ENCODE measurements at places on chromosomes 1 and 21.

DNA sequence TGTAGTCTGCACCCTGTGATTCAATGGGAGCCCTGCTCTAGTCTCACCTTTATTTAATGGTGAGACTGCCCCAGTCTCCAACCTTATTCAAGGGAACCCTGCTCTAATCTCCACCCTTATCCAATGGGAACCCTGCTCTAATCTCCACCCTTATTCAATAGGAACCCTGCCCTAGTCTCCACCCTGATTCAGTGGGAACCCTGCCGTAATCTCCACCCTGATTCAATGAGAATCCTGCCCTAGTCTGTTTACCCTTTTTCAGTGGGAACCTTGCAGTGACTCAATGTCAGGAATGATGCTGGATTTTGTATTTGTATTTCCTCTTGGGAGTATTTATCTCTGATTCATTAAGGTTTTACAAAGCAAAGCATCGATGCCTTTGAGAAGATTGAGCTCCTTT, 39.5 kb downstream of the TRPM2 start:
- DNase-seq, result no peak

DNA sequence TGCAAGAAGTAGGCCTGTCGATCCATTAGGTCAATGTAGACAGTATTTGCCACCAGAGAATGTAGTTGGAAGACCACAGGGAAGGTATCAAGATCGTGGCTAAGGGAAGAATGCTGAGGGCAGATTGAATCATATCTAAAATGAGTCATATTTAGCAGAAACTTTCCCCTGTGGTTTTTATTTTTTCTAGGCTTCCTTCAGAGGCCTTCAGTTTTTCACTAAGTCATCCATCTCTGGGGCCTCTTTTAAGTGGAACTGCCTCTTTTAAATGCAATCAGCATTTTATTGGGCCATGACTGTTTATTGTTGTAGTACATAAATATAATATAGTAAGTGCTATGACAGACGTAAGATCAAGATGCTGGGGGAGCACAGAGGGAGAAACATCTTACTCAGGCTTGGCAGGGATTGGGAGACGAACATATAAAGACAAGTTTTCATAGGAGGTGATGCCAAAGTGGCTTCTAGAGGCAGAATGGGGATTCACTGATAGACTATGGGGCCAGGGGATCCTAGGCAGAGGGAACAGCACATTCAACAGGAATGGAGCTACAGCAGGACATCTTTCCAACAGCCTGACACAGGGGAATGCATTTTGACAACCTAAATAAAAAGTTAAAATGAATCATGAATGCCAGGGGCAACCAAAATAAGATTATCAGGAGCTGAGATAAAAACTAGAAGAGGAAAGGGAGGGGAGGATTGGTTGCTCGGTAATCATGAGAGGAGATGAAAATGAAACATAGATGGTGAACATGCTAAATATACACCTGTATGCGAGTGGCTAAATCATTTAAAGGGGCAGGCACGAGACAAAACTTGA, 20.1 kb downstream of the UBE2U start:
- no peak for DNase-seq

- peak; percentile 77 for DNase-seq
Observed at GRCh38 chr1:183609313-183609712, 19.1 kb upstream of the NCF2 start.

DNA sequence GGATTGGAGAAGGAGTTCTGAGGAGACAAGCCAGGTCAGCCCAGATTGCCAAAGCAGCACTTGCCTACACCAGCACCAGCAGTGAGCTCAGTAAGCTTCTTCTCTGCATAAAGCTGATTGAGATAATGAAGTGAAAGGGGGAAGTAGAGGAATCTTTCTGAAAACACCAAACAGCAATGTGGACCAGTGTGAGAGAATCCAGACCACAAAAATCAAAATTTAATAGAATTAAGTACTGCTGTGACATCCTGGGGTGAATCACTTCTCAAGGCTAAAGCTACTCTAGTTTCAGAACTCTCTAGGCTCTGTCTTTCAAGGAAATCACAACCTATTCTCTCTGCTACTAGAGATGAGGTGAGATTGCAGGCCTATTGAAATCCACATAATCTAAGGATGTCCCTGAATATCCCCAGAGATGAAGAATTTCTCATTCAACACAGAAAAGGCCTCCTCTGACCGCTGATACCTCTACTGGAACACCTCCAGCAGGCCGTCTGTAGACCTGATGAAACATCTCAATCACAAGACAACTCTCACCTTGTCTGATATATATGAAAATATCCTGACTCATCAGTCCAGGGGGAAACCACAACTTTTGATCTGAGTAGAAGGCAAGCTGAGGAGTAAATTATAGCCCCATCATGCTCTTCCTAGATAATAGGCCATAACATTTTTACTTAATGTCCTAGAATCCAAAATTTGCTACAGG, at the start of gene FCRL4:
Gene FCRL4 (minus strand): TSS at position 127 of the 709 bp plus-strand sequence. CDS start 141 bp downstream, outside the sequence.
- no peak for DNase-seq

- DNase-seq, result no peak
Observed at GRCh38 chr21:22363504-22363903, 1365.3 kb downstream of the NCAM2 start.

DNA sequence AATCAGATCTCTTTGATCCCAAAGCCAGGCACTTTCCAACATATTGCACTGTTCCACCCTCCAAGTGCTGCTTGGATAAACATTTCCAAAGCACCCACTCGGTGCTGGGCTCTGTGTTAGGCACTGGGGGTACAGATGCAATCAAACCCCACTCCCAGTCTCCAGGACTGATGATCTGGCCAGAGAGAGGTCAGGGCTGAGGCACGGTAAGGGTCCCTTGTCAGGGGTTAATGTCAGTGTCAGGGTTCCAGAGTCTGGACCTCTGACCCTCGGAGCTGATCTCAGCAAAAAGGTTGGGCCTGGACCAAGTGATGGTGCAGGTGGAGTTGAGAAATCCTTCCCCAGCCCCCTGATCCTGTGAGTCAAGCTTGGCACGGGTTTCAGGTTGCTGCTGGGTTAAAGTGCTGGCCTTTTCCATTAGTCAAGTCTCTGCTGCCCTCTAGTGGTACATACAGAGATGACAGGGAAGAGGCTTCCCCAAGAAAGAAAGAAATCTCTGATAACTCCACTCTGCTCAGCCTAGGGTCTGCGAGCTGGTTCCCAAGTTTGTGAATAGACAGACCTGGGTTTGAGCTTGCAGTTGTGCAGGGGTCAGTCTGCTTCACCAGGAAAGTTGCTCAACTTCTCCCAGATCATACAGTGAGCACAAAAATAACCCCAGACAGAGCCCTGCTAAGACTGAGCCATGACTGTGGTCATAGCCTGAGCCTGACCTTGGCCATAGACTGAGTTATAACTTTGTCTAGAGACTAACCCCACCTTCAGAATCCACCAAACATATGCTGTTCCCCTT, 74.6 kb downstream of the DMRTA2 start:
- peak; percentile 84 for DNase-seq

GRCh38 chr1:172185211-172185610, 235.3 kb upstream of the C1orf105 start:
- no peak for DNase-seq

DNA sequence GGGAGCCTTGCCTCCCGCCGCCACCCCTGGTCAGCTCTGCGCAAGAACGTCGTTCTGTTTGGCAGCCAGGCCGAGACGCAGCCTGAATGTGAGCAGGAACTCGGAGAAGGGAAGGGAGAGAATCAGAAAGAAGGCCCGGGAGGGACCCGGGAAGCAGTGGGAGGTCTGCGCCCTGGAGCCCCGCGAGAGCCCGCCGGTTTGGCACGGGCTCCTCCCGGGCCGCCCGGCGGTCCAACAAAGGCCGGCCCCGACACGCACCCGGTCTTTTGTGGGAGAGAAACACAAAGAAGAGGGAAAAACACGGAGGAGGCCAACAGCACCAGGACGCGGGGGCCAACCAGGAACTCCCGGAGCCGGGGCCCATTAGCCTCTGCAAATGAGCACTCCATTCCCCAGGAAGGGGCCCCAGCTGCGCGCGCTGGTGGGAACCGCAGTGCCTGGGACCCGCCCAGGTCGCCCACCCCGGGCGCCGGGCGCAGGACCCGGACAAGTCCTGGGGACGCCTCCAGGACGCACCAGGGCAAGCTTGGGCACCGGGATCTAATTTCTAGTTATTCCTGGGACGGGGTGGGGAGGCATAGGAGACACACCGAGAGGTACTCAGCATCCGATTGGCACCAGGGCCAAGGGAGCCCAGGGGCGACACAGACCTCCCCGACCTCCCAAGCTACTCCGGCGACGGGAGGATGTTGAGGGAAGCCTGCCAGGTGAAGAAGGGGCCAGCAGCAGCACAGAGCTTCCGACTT, 2.7 kb upstream of the OLIG2 start:
- no peak for DNase-seq
